ENCODE measurements at places on chromosomes 3 and 15. TPM values are rescaled to one million over a fixed set of nuclear protein-coding genes. Genes with fewer than 3 reads are reported as not detected.

GRCh38 chr15:83846847-83847246 is 192.9 kb downstream of the ADAMTSL3 start:
- DNase-seq = no peak

- peak; percentile 41 for DNase-seq
Observed at GRCh38 chr3:13708301-13708700, 159.4 kb downstream of the FBLN2 start.

DNA sequence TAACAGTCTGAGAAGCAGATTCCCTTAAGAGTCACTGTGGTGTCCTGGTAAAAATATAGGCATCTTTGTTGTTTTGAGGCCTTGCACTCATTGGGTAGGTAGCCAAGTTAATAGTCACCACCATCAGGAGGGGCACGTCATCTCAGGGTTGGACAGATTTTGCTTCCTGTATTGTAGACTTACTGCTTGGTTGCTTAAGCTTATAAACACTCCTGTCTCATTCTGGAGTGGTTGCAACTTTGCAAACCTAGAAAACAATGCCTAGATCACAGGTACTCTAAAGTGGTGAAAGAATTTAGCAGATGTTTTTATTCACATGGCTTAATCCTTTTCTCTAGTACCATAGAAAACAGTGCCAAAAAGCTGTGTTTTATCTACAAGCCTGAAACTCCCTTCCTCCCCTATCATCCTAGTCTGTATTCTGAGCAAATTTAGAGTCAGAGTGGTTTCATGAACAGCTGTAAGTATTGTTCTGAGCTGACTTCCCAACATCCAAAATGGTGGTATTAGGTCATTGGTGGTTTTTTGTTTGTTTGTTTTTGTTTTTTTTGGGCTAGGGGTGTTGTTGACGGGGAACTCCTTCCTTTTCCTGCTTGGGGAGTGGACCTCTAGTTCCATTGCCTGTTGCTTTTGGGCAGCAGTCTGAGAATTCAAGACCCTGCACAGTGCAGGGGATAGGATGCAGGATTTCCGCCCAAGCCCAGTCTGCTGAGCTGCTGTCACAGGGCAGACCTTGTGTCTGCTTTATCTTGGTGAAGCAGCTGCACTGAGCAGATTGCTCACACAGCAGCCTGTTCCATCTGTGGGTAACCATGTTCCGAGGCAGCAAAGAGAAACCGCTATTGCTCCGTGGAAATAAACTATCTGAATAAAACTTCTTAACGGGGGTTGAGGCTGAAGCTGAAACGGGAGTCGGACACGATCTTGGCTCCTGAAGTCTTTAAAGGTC is 202.0 kb downstream of the AKAP13 start:
- DNase-seq = peak; percentile 77

Gene RHCG
- not detected for total RNA-seq

Gene CCRL2
- 0.99 TPM for total RNA-seq

Data from sigmoid colon (tissue), 7 donors.